ENCODE measurements at places on chromosomes 16 and 17. TPM values are rescaled to one million over a fixed set of nuclear protein-coding genes. Genes with fewer than 3 reads are reported as not detected.

The PPL gene
- total RNA-seq, result 2.6 TPM

The KRTAP9-4 gene
- not detected for total RNA-seq

The NEUROD2 gene
- total RNA-seq, result not detected

The MLST8 gene
- 36.4 TPM for total RNA-seq

The KRTAP3-1 gene
- not detected for total RNA-seq

The HASPIN gene
- 7.8 TPM for total RNA-seq

The KRT222 gene
- total RNA-seq, result not detected

Data from vein endothelial cell (primary cell).